ENCODE measurements at places on chromosomes 6 and 20.

GRCh38 chr6:16434885-16435284, 196.5 kb downstream of the GMPR start:
- no peak for DNase-seq

DNA sequence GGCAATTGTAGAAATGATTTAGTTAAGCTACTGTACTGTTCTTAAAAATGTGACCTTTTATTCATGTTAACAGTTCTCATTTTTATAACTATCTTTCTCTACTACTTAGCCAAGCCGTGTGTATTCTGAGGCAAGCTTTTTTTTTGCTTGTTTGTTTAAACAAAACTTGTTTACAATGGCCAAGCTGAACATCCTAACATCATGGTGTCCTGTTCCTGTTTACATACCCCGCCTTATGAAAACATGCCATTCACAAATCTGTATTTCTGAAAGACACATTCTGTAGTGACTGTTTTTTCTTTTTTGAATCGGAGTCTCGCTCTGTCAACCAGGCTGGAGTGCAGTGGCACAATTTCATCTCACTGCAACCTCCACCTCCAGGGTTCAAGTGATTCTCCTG, 140.9 kb downstream of the NCOA3 start:
- DNase-seq, result no peak

DNA sequence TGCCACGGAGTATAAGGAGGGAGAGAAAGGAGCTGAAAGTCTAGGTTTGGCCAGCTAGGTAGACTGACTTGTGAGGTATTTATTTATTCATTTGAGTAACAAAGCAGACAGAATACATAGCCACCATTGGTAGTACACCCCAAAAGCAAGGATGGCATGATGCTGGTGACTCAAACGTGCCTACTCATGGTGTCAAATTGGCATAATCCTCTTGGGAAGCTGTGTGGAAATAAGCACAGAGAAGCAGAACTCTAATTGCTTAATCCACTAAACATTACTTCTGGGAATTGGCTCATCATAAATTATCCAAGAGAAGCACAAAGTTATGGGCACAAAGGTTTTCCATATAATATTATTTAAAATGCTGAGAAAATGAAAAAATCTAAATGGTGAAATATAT, 2.5 kb downstream of the DEFB132 start:
- DNase-seq, result no peak

- DNase-seq, result no peak
These were observed 230.4 kb upstream of the PDE10A start for GRCh38 chr6:165893431-165893830.

DNA sequence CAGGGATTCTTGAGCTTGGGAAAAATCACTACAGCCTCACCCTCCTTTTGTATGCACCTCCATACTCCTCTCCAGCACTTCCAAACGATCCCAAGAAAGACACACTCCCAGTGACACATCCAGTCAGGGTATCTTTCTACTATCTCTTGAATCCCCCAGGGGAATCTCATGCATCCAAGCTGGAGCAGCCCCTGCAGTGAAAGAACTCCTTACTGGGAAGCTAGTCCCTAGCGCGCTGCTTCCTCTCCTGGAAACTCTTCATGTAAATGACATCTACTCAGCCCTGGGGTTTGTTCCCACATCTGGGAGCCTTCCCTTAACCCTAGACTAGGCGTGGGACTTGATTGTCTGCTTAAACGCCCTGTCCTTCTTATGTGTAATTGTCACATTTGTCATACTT, 329.1 kb upstream of the QKI start:
- DNase-seq, result no peak

- no peak for DNase-seq
These were observed 32.1 kb downstream of the BACH2 start for GRCh38 chr6:90264561-90264960.

DNA sequence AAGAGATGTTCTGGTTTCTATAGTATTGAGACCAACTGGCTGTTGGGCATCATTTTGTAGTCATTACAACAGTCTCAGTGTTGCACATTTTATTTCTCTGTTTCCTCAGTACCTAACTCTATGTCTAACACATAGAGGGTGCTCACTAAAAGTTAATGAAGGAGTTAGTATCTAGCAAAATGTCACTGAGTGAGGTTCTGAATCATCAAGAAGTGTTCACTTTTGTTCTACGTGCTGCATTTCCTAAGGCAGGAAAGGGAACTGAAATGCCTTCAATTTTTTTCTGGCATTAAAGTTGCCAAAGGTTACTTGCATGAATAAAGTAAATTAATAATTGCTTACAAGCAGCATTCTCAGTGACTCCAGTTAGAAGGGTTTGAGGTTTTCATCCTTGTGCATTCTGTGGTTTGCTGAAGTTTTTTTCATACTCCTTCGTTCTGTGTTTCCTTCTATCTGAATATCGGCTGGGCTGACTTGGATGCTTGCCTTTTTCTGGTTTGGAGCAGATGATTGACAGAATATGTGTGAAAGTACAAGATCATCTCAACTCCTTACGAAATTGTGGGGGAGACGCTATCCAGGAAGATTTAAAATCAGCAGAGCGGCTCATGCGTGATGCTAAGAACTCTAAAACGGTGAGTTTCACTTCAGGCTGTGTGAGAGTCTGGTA, 114.5 kb upstream of the SCGN start:
- DNase-seq, result no peak

- peak; percentile 24 for DNase-seq
These were observed 27.0 kb downstream of the STK4 start for GRCh38 chr20:44993343-44993742.

DNA sequence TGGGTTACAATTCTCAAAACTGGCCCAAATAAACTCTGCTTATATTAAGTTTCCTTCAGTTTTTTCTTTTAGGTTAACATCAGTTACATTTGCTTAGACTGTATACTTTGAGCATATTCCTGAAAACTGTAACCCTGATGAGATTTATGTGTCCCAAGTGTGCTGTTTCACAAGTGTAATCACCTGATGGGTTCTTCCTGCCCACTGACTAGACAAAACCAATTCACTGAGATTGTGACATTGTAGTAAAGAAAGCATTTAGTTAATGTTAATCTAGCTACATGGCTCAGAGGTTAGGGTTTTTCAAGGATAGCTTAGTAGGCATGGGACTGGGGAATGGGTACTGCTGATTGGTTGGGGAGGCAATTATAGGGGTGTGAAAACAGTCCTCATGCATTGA, 53.6 kb downstream of the CCN2 start:
- DNase-seq, result no peak

DNA sequence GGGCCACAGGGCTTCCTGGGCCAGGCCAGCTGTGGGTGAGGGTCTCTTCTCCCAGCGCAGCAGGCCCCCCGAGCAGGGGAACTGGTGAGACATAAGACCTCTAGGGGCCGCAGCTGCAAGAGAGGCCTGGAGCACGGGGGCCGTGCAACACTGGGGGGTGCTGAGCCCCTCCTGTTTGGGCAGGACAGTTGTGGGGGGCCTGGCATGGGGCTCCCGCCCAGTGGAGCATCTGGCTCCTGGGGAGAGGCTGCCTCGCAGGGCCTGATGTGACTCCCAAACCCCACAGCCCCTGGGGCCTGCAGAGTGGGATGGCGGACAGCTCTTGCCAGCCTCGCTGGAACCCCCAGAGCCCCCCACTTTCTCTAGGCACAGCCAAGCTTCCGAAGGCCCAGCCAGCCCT, 16.9 kb upstream of the GATA5 start:
- DNase-seq, result no peak

DNA sequence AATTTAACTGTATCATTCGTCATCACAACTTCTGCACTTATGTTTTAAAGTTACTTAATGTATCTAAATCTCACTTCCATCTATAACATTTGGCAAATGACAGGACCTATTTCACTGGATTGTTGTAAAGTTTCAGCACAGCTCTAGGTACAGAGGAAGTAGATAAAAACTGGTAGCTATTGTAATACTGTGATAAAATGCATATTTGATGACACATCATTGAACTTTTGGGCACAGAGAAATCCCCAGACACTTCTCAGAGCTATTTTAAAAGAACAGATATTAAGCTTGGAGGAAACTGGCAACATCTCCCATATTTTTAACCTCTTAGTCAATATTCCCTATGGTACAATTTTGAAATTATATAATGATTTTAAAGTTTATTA, 138.7 kb downstream of the RFPL4B start:
- peak; percentile 75 for DNase-seq

GRCh38 chr6:1856381-1856780, 246.7 kb downstream of the FOXC1 start:
- DNase-seq, result no peak

- peak; percentile 85 for DNase-seq
These were observed 124.1 kb upstream of the DST start for GRCh38 chr6:56766806-56767178.

- DNase-seq, result no peak
These were observed 18.9 kb downstream of the ZNF831 start for GRCh38 chr20:59182401-59183044.

- DNase-seq, result no peak
These were observed 20.6 kb downstream of the KCNQ5 start for GRCh38 chr6:72642435-72642834.

- DNase-seq, result no peak
These were observed 76.1 kb downstream of the IPCEF1 start for GRCh38 chr6:154280521-154280920.

GRCh38 chr6:130029163-130029562, 10.8 kb downstream of the L3MBTL3 start:
- DNase-seq, result no peak

- DNase-seq, result peak; percentile 44
These were observed 81.7 kb upstream of the MTHFD1L start for GRCh38 chr6:150783813-150784212.

DNA sequence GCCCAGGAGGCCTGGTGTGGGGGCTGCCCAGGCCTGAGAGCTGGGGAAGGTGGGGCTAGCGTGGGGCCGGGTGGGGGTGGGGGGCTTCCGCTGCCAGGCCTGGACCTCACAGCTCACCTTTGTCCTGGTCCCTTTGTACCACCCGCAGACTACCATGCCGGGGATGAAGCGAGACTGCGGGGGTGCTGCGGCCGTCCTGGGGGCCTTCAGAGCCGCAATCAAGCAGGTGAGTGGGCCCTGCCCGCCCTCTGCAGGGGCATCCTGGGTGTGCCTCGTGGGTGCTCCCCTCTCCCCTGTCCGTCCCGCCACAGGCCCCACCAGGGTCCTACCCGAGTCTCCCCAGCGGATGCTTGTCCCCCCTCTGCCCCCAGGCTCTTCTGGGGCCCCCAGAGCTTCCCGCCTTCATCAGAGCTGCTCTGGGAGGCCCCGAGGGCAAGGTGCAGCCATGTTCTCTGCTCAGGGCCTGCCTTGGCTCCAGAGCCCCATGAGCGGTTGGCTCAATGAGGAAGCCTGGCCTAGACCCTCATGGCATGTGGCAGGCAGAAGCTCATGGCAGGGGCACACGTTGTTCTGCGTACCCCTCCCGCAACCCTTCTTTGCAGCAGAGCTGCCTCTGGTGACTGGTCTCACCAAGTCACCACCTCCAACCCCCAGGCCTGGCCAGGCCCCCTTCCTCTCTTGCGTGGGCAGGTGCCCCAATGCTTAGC, 14.5 kb downstream of the NPEPL1 start:
- DNase-seq, result no peak

DNA sequence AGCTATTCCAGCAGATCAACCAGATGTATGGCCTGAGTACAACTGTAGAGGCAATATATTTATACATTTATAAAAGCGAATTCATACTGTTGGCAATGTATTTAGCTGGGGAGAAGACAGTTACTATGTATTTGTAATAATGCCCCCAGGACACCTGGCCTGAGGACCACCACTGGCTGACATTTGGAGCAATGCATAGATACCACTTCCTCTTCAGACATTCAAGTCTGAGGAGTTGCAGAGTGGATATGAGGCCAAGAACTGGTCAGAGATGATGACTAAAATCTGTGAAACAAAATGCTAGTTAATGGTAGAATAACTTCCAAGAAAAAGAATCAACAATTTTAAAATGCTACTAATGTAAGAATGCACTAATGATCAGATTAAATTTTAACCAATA, 462.3 kb downstream of the CDC5L start:
- DNase-seq, result no peak

GRCh38 chr20:34949120-34949519, 6.5 kb downstream of the GSS start:
- no peak for DNase-seq

- no peak for DNase-seq
These were observed 27.4 kb upstream of the PTGIS start for GRCh38 chr20:49595346-49595745.

GRCh38 chr6:81808851-81809570, 56.5 kb upstream of the TENT5A start:
- peak; percentile 59 for DNase-seq

Data from fibroblast of the aortic adventitia (primary cell).